ENCODE measurements at places on chromosomes 7 and 10.

DNA sequence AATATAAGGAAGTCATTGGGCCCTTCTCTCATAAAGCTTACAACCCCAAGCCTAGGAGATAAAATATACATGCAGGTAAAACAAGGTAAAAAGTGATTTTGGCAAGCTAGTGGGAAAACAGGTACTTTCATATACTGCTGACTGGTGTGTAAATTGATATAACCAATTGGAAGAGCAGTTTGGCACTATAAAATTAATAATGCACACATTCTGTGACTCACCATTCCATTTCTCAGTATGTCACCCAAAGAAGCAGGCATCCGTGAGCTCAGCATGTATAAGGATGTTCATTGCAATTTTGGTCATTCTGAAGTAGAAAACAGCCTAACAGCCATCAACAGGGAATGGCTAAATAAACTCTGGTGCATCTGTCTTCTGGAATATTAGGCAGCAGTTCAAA is 2.9 kb downstream of the MACROH2A2 start:
- no peak for DNase-seq

DNA sequence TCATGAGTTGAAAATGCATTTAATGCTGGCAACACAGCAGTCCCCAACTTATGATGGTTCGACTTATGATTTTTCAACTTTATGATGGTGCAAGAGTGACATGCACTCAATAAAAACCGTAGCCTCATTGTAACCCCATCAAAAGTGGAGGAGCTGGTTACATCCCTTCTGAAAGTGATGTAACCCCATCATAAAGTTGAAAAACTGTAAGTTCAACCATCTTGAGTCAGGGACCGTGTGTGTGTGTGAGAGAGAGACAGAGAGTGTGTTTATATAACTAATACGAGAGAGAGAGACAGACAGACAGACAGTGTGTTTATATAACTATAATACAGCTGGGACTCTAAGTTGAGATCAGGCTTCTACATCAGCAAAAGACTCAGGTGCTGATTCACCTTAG is 21.0 kb downstream of the ANXA11 start:
- DNase-seq, result no peak

DNA sequence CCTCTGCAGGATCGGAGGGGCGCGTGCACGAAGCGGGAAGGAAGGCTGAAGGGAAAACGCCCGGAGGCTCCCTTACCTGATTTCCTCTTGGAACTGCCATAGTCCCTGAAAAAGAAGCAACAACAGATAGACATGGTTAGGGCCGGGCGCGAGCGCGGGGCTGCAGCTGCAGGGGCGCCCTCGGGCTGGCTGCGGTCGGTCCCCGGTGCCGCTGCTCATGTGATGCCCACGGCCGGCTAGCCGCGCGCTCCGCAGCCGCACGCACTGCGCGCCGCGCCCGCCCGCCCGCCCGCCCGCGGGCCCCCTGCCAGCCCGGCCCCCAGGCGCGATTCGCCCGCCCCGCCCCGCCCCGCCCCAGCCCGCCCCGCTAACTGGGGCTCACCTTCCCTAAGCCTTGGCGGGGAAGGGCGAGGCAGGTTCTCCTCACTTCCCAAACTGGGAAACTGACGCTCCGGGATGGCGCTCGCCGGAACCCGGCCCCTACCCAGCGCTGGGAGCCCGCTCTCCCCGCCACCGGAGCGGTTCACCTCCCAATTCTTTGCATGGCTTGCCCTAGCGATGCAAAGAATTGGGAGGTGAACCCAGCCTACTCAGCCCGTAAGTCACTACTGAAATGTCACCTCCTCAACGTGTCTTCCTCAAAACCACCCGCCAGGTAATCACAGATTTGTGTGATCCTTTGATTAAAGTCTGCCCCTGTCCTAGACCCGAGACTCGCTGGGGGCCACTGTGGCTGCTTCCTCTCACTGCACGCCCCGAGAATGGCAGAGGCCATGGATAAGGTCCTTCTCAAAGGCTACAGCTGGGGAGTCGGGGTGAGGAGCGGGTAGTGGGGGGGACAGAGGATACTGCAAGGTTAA is 162.2 kb downstream of the SH3PXD2A start:
- no peak for DNase-seq

DNA sequence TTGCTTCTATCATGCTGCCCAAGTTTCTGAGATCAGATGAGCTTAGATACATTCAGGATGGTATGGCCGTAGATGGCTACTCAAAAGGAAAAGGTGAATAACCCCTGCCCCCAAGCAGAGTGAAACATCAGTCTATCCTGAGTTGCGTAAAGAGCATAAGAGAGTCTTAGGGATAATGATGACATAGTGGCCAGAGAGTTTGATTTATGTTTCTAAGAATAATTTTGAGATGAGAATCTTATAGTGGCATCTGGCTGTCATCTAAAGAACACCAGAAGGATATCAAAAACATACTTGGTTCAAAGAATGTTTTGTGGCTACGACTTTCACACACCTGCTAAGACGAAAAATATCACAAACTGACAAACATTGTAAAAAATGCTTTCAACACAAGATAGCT is 20.6 kb downstream of the PIK3CG start:
- DNase-seq, result no peak

DNA sequence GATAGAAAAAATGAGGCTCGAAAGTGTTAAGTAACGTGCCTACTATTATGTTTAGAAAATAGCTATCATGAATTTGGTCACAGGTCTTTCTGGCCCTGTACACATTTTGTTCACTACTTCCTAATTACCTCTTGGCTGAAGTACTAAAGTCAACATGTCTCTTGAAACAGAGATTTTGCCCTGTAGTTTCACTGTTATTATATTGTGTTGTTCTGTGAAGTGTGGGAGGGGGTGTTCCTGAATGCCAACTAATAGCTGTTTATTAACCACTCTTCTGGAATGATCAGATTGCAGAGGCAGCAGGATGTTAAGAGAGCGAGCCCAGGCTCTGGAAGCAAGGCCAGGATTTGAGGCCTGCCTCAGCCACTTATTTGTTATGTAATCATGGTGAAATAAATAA is 72.1 kb downstream of the RNF133 start:
- DNase-seq, result no peak

- DNase-seq, result peak; percentile 42
Measured at GRCh38 chr7:137898839-137899721, 52.3 kb upstream of the DGKI start.

DNA sequence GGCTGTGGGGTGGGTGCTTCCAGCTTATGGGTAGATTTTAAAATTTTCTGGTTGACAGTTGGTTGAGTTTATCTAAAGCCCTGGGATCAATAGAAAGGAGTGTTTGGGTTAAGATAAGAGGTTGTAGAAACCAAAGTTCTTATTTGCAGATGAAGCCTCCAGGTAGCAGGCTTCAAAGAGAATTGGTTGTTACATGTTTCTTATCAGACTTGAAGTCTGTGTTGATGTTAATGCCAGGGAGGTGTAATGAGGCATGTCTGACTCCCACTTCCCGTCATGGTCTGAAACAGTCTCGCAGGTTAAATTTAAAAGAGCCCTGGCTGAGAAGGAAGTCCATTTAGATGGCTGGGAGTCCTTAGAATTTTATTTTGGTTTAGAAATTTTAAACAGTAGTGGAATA is 165.2 kb upstream of the TMEM72 start:
- DNase-seq, result no peak

DNA sequence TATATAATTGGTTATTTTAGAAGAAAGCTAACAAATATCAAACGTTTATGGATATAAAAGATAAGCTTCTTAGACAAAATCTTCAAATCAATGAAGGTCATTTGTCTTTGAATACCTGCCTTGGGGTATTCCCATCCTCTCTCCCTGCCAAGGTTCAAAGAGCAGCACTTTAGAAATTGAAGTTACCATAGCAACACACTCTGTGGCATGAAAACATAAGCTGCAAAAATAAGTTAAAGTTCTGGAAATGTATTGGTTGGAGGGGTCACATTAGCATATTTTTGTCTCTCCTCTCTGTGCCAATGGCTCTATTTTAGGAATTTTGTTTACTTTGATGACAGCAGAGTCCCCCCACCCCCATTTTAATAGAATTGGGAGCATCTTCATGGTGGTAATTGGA is 12.0 kb downstream of the ECHDC3 start:
- DNase-seq, result no peak

DNA sequence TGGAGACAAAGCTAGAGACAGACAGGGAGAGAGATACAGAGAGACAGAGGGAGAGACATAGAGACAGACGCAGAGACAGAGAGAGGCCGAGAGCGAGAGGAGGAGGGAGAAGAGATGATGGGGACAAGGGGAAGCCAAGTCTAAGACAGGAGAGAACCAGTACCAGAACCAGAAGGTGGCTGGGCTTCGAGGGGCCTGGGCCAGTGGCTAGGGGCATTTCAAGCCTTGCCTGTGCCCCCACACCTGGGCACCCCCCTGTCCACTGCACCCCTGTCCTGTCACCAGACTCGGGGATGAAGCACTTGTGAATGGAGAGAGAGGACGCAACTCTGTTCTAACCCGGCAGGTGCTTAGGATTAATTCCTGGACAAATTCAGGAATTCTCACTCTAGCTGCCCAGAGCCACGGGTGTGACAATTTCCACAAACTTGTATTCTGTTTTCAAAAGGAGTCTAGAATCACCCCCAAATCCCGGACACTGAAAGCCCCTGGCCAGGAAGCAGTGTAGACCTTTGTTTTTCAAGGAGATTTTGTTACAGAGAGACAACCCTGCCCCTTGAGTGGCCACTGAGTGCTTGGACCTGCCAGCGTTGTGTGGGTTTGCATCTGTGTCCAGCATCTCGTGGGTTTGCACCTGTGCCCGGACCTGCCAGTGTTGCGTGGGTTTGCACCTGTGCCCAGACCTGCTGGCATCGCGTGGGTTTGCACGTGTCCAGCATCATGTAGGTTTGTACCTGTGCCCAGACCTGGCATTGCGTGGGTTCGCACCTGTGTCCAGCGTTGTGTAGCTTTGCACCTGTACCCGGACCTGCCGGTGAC is 157.3 kb downstream of the WDR37 start:
- DNase-seq, result no peak

DNA sequence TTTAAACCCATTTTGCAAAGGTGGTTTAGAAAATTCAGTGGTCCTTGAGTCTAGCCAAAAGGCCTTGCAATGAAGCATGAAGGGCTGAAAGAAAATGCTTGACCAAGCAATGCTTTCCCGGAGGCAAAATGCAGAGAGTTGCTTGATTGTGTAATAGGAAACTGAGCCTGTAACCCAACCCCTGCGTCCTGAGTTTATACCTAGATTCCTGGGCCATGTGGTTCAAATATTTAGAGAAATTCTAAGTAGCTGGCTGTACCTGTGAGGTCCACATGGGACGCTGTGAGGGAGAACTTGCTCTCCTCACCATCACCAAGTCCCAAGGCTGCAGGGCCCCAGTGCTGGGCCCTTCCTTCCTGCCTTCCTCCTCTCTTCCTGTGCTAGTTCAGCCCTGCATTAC is 45.7 kb downstream of the CXCL12 start:
- DNase-seq, result no peak

GRCh38 chr7:95581467-95581866 is 14.8 kb downstream of the PDK4 start:
- no peak for DNase-seq

GRCh38 chr7:131012477-131013031 is 278.5 kb upstream of the KLF14 start:
- no peak for DNase-seq

DNA sequence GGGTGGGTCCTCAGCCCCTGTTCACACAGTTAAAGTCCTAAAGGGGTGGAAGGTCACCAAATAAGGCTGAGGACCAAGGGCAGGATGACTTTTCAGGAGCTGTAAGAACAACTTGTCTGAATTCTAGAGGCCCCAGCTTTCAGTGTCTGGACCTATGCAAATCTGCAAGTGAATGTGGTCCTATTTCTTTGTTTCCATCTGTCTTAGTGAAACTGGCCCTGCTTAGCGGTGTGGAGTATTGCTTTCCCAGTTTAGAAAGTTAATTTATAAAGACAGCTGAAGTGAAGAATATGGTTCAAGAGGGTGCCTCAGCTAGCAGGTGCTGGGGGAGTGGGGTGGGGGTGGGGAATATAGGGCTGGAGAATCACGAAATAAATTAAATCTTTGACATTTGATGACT is 40.1 kb downstream of the HHEX start:
- no peak for DNase-seq

DNA sequence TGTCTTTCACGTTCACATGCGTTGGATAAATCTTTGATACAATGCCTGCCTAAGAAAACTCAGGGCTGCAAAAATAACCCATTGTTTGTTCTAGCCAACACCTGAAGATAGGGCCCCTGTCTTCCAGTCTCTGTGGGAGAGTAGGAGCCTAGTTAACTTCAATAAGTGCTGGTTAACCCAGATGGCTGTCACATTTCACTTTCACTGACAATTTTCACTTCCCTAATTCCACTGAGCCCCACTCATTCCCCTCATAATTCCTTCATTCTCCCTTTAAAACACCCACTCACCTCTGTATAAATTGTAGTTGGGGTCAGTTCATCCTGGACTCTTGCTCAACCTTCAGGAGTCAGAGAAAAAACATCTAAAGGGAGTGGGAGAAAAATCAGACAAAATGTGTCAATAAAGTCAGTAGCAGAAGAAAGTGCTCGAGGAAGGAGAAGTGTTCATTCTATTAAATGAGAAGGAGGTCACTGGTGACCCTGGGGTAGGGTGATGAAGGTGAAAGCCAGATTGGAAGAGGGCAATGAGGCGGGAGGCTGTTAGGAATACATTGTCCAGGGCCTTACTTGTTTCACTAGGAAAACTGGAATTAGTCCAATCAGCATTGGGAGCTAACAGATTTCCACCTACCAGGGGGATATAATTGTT is 51.2 kb upstream of the ABI1 start:
- no peak for DNase-seq

GRCh38 chr10:42836771-42837468 is 54.3 kb downstream of the BMS1 start:
- DNase-seq, result no peak

GRCh38 chr7:157664871-157665633 is 328.2 kb downstream of the DNAJB6 start:
- DNase-seq, result no peak

GRCh38 chr7:80207501-80207900 is 72.9 kb downstream of the GNAI1 start:
- DNase-seq, result no peak
